Heart left ventricle (tissue), 16 donors: ENCODE measurements at places on chromosomes 13 and 19.
A peak's percentile ranks its signal among the peaks of the same experiment; 100 is the strongest.

- no peak overlapping the region for H3K27ac ChIP-seq
- no peak for DNase-seq
- no peaks in the 10 kb centered on the region for H3K27me3 ChIP-seq
- H3K36me3 ChIP-seq: no peaks in the 10 kb centered on the region
- H3K4me1 ChIP-seq: no peaks in the 10 kb centered on the region
These were observed 47.1 kb upstream of the CNMD start for GRCh38 chr13:52786766-52787165.

DNA sequence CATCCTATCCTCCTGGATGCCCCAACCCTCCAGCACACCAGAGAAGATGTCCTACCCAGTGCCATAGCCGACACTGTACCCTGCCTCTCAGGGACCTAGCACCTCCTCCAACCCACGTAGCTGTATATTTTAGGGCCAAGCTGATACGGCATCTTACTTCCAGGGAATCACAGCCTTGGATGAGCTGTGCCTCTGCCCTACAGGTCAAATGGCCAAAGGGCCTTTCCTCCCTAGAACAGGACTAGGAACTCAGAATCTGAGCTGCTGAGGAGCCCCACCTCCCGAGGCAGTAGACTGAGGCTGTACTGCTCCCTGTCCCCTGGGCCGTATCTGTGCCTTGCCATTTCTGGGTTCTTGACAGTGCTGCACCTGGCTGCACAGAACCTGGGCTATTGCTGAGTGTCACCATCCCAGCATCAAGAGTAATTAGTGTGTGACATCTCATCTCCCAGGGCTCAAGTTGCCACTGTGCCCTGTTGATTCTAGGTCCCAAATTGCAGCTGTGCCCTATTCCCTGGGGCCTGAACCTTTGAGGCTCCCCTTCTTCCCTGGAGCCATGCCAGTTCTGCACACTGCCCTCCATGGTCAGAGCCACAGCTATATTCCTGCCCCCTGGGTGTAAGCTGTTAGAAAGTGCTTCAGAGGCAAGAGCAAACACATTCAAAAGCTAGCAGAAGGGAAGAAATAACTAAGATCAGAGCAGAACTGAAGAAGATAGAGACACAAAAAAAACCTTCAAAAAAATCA lies 41.0 kb downstream of the VWA8 start:
- no peak overlapping the region for H3K4me3 ChIP-seq
- peaks cover 3% of the 10 kb centered on the region for H3K4me1 ChIP-seq
- H3K27ac ChIP-seq: no peak overlapping the region
- DNase-seq: no peak
- no peaks in the 10 kb centered on the region for H3K27me3 ChIP-seq

DNA sequence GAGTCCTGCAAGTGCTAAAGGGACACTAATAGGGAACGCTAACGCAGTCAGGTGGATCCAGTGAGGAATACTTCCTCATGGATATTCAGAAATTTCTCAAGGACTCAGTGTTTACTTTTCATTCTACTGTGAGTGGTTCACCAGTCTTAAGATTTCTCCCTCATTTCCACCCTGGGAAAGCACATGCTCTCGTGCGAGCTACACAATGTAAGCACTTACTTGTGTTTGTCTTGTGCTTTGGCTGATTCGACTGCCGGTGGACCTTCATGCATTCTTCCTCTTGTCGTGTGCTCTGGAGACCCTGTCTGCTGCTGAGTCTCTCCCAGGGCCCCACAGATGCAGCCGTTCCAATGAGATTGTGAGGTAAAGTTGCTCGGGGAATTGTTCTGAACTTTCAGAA lies 180.1 kb downstream of the NUFIP1 start:
- DNase-seq: no peak
- H3K4me1 ChIP-seq: no peaks in the 10 kb centered on the region
- no peaks in the 10 kb centered on the region for H3K36me3 ChIP-seq

- H3K4me1 ChIP-seq: peaks cover 71% of the 10 kb centered on the region
- H3K27ac ChIP-seq: peak overlapping the region; percentile 6
- no peaks in the 10 kb centered on the region for H3K36me3 ChIP-seq
- no peak overlapping the region for H3K4me3 ChIP-seq
These were observed 2.5 kb downstream of the USP12 start for GRCh38 chr13:27168906-27169657.

DNA sequence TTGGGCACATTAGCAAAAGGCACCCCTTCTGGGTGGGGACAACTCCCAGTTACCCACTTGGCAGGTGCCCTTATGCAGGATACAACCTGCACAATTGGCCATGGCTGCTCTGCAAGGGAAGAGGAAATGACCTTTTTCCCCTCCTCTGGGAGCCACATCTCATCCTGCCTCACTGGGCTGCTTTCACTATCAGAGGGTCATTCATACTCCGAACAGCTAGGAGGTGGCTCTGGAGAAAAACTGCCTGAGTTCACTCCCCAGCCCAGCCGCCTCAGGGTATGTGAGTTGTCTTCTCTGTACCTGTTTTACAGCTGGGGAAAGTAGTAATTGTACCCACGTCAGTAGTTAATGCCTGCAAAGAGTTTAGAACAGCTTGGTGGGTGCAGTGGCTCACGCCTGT lies 7.1 kb upstream of the ACTN4 start:
- DNase-seq: peak; percentile 64
- H3K27me3 ChIP-seq: no peaks in the 10 kb centered on the region
- H3K4me3 ChIP-seq: peak overlapping the region; percentile 1
- peak overlapping the region; percentile 95 for H3K27ac ChIP-seq
- H3K36me3 ChIP-seq: peaks cover 30% of the 10 kb centered on the region
- peaks cover 38% of the 10 kb centered on the region for H3K4me1 ChIP-seq
